ENCODE measurements at places on chromosomes 1 and 21.
A peak's percentile ranks its signal among the peaks of the same experiment; 100 is the strongest.

- DNase-seq: no peak
These were observed 33.4 kb downstream of the TMCC2 start for GRCh38 chr1:205260948-205261732.

GRCh38 chr1:27513528-27513927 lies 23.6 kb upstream of the WASF2 start:
- no peak for DNase-seq

DNA sequence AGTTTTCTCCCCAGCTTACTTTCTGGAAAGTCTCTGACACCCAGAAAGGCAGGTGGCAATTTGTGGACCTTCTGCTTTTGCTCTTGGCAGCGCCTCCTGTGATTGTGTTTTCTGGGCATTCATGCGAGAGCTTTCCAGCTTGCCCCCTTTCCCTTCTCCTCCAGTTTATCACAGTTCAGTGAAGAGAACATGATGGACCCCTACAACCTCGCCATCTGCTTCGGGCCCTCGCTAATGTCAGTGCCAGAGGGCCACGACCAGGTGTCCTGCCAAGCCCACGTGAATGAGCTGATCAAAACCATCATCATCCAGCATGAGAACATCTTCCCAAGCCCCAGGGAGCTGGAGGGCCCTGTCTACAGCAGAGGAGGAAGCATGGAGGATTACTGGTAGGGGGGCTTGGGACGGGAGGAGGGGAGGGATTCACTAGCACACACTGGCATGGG lies 24.3 kb upstream of the IKBKE start:
- DNase-seq: no peak

- DNase-seq: no peak
These were observed 1.2 kb downstream of the NEGR1 start for GRCh38 chr1:72281144-72281543.

DNA sequence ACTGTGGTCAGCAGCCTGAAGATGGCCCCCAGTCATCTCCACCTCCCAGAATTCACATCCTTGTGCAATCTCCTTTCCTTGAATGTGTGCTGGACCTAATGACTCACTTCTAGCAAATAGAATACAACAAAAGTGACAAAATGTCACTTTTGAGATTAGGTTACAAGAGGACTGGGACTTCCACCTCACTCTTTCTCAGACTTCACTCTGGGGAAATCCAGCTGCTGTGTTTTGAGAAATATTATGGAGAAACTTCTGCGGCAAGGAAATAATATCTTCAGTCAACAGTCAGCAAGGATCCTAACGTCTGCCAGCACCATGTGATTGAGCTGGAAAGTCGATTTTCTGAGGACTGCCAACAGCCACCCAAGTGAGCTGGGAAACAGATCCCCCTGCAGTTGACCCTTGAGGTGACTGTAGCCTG lies 70.5 kb upstream of the GADD45A start:
- no peak for DNase-seq

DNA sequence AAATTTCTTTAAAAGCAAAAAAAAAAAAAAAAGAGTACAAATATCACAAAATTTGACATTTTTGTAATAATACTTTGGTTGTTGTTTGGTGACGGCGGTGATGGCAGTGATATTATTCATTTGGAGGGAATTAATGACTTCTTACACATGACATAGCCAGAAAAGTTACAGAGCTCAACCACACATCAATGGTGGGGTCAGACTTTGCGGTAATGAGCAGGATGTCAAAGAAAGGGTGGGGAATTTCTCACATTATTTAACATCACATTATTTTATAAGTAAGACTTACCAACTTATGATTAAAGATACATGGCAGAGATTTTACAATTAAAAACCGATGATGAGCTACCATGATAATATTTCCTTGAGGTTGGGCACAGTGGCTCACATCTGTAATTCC lies 248.2 kb downstream of the RERE start:
- DNase-seq: no peak

DNA sequence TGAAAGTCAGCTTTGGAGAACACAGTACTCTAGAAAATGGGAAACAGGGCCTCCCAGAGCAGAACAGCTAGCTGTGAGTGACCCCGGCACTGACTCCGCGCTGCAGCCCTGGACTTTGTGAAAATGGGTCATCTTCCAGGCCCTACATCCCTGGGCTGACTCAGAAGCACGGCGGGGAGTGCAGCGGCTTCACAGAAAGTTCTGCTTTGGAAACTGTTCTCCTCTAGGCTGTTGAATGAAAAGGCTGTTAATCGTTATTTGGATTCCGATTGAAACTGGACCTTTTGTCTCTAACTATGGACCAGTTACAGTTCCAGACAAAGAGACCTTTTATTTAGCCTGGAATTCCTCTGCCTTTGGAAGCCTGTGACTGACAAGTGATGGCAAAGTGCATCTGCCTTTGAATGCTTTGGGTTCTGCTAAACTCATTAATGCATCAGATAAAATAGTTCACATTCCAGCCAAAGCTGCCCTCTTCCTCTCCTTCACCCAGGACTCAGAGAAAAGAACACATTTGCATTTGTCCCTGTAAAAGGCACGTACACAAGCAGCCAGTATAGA lies 144.9 kb upstream of the HOOK1 start:
- DNase-seq: no peak

DNA sequence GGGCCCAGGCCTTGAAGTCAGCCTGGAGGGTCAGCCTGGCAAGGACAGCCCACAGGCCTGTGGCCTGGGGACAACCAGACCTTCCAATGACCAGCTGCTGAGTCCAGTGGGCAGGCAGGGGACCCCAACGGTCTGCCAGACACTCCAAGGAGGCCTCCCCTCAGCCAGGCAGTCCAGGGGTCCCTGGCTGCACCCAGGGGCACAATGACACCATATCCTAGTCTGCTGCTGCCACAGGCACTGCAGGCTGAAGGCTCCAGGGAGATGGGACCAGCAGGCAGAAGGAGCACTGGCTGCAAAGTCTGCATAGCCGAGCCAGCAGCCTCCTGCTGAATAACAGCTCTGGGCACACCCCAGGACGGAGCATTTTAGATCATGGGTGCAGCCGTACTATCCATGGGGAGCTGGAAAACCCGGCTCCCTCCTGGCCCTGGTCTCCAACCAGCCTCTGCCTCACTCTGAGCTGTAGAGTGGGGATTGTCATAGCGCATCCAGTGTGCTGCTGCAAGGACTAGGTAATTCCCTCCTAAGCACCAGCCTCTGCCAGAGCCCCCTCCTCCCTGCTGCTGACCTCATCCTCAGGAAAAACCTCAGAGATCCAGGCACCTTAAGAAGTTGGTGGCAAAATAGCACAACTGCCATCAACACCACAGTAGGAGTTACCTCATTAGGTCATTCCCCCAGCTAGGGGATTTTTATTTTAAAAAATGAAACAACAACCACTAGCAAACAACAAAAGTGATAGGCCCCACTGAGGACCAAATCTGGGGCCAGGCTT lies 4.8 kb upstream of the LAPTM5 start:
- DNase-seq: no peak

GRCh38 chr1:155931332-155932038 lies 2.7 kb downstream of the KHDC4 start:
- DNase-seq: no peak

DNA sequence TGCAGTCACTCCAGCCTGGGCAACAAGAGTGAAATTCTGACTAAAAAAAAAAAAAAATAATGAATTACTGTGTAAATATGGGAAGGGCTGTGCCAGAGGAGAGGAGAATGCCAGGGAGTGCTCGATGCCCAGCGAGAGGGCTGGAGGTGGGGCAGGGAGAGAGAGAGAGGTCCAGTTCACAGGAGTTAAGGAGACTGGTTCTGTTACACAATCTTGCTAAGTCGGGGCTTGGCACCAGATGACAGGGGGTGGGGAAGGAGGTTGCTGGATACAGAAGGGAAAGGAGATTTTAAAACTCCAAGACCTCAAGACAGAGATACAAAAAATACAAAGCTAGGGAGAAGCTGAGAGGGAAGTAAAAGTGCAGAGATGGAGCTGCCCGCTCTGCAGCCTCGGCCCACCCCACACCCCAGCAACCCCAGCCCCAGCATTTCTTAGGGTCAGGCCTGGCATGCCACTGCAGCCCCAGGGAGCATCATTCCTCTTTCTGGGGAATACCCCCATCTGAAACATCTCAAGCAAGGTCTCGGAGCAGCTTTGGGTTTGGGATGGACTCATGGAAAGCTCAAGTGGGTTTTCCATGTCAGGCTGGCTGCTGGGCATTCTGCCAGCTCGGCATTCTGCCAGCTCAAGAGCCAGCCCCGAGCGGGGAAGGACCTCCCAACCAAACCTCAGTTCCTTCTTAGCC lies 991 bp downstream of the SELENBP1 start:
- peak; percentile 57 for DNase-seq

DNA sequence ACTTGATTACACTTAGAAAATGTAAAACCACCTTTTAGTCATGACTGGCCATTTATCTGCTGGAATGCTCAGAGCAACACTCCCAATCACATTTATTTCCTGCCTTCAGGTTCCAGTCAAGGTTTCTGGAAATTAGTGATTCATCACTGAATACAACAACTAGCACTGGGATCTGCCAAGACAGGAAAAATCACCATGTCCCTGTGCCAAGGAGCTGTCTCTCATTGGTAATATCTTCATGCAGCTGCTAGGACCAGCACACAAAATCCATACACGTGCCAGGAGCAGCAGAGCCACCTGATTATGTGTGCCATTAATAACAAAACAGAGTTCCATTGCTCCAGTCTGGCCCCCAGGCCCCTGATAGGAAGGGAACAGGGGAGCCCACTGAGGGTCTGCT lies 194.6 kb downstream of the TNR start:
- no peak for DNase-seq

DNA sequence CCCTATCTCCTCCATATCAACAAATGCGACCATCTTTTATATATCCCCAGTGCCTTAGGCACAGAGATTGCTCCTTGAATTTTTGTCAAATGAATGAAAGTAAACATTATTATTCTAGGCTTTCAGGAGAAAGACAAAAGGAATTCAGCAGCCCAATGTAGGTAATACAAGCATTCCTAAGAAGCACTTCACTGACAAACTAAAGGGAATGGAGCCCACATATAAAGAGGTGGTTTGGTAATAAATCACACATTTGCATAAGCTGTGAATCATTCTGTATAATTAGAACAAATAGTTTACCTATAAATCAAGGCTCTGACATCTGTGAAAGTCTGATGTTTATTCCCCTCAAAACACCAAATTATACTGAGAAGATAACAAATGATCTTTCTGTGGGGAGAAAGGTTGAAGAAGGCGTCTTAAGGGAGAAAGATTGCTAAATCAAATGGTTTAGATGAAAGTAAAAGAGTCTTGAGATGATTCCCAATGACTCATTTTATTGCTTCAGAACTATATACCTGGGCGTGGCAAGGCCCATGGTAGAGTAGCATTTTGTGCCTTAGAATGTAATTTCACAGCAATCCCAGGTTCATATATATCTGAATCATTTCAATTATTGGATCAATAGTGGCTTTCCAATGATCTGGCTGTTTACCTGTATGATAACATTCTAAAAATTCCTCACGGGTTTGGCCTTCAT lies 558.1 kb downstream of the AGBL4 start:
- DNase-seq: no peak

DNA sequence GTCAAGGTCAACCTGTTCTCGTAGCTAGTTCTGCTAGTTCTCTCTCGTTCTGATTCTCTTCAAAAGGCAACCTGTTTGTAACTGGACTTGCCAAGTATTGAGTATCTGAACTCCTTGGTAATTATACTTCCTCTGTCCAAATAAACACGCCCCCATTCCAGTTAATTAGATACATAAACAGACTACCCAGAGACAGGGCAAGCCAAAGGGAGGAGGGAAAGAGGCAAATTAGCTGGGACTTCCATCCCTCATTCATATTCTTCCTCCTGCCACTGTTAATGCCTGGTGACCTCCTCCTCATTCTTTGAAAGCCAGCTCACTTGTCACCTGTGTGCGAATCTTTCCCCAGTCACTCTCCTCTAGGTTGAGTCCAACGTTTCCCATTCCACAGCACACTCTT lies 62.9 kb downstream of the LPAR3 start:
- no peak for DNase-seq

DNA sequence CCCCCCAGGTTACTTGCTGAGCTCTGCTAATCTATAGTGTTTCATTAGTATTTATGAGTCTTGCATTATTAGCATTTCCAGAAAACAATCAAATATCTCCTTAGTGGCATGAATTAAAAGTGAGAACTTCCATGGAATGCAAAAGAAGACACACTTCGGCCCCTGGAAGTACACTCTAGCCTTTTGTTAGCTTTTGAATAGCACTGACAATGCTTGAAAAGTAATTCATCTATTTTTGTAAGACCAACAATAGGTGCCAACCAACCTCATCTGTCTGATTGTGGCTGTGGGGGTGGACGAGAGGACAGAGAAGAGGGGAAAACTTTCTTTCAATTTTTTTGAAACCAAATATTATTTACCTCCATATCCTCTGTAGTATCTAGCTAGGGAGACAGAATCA lies 27.8 kb downstream of the KIAA0040 start:
- no peak for DNase-seq

GRCh38 chr1:75937034-75937433 lies 4.8 kb upstream of the ASB17 start:
- no peak for DNase-seq

GRCh38 chr1:15835205-15835740 lies 12.2 kb upstream of the SPEN start:
- DNase-seq: no peak

DNA sequence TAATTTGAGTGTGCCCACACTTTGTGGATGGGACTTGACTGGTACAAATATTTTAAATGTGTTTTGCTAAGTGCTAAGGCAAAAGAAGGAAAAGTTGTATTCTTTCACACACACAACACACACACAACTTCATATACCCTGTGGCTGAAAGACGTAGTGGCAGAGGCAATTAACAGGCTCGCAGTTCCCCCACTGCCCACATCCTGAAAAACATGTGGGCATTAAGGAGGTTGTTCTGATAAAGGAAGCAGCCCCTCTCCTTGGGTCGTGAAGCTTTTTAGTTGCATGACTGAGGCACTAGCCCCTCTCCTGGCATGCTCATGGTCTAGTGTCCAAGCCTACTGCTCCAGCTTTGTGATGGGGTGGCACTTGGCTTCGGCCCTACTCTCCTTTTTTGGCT lies 14.3 kb upstream of the ADAM30 start:
- DNase-seq: no peak

GRCh38 chr1:56355918-56356317 lies 223.4 kb downstream of the PLPP3 start:
- no peak for DNase-seq

- DNase-seq: no peak
These were observed 620.5 kb upstream of the PKN2 start for GRCh38 chr1:88063605-88064004.

DNA sequence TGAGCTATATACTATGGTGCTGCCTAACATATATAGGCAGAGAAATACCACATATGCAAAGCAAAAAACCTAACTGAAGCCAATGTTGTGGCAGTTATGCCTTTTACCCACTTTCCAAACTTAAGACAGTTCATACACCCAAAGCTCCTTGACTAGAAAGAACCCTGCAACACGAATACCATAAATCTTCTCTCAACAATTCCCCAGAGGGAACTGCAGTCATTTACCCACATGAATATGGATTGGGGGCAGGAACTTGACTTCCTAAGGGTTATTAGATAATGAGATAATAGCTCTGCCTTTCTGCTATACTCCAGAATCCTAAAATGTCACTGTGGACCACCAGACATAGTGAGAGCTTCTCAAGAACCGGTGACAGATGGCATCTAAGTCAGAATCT lies 2.9 kb upstream of the ASPM start:
- DNase-seq: no peak
